ENCODE measurements at places on chromosomes 7 and 10.

DNA sequence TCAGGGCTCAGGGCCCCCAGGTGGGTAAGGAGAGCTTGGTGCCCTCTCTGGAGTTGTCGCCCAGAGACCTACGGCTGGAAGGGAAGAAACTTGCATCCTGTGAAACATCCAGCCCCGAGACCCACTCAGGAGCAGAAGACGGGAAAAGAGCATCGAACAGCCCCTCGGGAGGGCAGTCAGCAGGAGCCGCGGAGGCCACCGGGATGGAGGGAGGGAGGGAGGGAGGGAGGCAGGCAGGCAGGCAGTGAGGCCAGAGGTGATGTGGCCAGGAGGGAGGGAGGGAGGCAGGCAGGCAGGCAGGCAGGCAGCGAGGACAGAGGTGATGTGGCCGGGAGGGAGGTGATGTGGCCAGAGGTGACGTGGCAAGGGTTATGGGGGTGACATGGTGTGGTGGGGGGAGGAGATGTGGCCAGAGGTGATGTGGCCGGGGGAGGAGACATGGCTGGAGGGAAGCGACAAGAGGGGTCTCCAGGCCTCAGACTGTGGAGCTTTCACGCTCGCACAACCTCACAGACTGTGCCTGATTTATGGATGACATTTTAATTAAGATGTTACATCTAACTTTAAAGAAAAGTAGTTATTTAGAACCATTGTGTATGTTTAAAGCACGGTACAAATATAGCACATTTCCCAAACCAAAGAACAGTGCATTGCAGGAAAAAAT lies 141.1 kb downstream of the DIP2C start:
- no peak for DNase-seq

DNA sequence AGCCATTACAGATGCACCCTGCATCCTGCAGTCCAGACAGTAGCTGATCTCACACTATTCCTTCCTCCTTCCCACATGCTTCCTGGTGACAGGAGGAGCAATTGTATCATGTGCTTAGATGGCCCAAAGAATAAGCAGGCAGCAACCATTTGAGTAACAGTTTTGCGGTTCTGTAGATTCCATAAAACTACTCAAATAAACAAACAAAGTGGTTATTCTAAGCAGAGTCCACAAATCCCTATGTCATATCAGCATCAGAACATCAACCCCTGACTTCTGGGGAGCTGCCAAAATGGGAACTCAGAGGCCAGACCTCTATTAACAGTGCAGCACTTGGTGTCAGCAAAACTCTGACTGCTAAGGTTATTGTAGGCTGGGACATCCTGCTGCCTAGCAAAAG lies 226.0 kb downstream of the SORCS1 start:
- DNase-seq: no peak

GRCh38 chr7:20198260-20198659 lies 18.9 kb downstream of the MACC1 start:
- DNase-seq: no peak

GRCh38 chr10:30505543-30506298 lies 71.7 kb downstream of the MAP3K8 start:
- DNase-seq: no peak

- no peak for DNase-seq
These were observed 138.6 kb downstream of the LHPP start for GRCh38 chr10:124600051-124600880.

GRCh38 chr10:127073666-127074065 lies 122.7 kb downstream of the INSYN2A start:
- no peak for DNase-seq

- DNase-seq: no peak
These were observed 293.7 kb upstream of the POM121L12 start for GRCh38 chr7:52741670-52742290.

GRCh38 chr7:12970626-12971025 lies 283.2 kb downstream of the ARL4A start:
- no peak for DNase-seq

- no peak for DNase-seq
These were observed 48.9 kb downstream of the AKR1D1 start for GRCh38 chr7:138125119-138125518.

- DNase-seq: no peak
These were observed 73.9 kb downstream of the LRMDA start for GRCh38 chr10:75505293-75505692.

GRCh38 chr10:112797197-112797596 lies 152.8 kb upstream of the TCF7L2 start:
- DNase-seq: no peak

DNA sequence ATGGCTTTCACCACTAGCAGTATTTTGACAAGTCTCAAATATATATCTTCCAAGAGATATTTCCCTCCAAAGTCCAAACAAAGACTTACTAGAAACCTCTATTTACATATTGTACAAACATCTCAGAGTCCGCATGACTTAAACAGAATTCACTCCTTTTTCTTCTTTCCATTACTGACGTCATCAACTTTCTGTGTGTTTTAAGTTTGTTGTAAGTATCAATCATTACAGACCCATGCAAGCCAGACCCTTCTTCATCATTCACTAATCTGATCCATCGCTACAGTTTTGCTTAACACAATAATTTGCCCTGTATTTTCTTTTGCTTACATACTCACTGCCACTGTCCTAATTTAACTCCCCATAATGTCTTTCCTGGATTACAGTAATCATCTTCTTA lies 51.9 kb downstream of the SEMA3A start:
- no peak for DNase-seq
